ENCODE measurements at places on chromosomes 2 and 18. TPM values are rescaled to one million over a fixed set of nuclear protein-coding genes. Genes with fewer than 3 reads are reported as not detected.

ALK gene
- not detected for total RNA-seq

STK39 gene
- 15.4 TPM for total RNA-seq

PLCL1 gene
- under 0.01 TPM for total RNA-seq

NXPH2 gene
- total RNA-seq, result not detected

TTN gene
- under 0.01 TPM for total RNA-seq
